ENCODE measurements at places on chromosomes 6 and 20.

- DNase-seq = no peak
Measured at GRCh38 chr6:82371799-82372546, 8.4 kb downstream of the TPBG start.

GRCh38 chr6:11848852-11849731 is 70.5 kb upstream of the ADTRP start:
- no peak for DNase-seq

GRCh38 chr6:69584913-69585729 is 211.7 kb downstream of the LMBRD1 start:
- DNase-seq = no peak

DNA sequence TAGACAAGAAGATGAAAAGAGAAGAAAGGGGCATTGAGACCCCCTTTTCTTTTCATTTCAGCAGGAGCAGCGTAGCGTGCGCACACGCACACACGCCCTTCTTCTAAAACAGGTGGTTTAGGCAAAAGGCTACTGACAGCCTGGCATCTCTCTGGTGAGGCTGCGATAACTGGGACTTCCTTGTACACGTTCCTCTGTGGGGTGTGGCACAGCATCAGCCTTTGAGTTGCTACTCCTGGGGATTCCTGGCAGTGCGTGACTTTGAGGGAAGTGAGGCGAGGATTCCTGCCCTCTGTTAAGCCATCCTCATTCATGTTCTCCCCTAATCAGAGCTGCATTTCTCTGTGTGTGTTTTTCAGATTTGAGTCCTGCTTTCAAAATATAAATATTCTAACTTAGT is 94.7 kb downstream of the TMEM170B start:
- DNase-seq = peak; percentile 37

DNA sequence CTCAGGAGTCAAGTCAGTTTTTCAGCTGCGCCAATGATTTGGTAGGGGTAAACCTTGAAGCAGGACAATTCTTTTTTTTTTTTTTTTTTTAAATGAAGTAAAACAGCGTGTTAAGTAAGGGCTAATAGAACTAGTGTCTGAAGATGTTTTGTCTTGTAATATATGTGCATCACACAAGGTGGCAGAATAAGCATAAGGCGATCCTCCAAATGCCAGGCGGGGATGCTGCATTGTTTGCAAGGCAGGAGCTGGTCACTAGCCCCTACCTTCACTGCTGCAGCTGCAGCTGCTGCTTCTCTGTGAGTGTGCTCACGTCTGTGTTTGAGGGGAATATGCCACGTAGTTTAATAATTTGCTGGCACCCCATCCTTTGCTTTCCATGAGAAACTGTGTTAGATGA is 272.7 kb upstream of the MAP3K7 start:
- no peak for DNase-seq

GRCh38 chr6:26233649-26234420 is 131.2 kb upstream of the BTN3A2 start:
- peak; percentile 63 for DNase-seq

DNA sequence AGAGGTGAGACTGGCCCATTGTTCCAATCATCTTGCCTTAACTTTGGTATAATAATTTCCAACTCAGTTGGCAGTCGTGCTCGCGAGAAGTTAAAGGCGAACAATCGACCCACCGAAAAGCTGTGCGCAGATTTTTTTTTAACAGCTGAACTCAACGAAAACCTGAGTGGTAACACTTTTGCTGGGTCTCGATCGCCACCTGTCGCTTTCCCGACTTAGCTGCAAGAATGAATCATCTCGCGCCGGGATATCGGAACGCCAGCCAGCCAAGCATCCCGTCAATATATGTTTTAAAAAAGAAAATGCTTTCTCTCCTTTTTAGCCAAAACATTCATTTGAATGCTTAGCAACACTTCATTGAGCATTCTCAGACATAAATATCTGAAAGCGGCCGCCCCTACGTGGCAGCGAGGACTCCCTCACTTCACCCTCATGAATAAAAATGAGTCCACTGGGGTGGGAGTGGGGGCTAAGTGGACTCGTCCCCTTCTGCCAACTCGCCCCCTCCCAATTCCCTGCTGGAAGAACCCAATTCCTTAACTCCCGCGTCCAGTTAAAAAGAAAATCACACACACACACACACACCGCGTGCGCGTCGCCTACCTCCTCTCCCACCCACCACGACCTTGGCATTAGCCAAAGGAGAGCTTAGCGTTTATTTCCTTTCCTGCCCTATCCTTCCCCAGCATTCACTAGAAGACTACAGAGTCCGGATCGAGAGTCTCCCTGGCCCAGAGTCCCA is 1.5 kb downstream of the COL12A1 start:
- DNase-seq = peak; percentile 73

GRCh38 chr6:135631821-135632220 is 134.3 kb upstream of the AHI1 start:
- no peak for DNase-seq

- DNase-seq = no peak
Measured at GRCh38 chr6:138535728-138536455, 36.6 kb upstream of the NHSL1 start.

DNA sequence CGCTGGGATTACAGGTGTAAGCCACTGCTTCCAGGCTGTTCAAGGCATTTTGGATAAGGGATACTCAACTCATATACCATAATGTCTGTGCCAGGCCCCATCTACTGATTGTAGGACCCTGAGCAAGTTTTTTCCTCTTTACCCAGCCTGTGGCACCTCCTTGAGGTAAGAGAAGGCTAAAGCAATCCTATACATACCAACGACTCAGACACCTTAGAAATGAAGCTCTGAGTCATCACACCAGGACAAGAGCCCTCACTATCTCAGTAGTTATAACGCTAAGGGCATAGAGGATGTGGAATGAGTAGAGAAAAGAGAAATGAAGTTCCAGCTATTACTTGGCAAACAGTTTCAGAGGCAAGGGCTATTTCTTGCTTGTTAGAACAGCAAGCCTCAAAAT is 16.9 kb downstream of the NDRG3 start:
- no peak for DNase-seq

GRCh38 chr6:72933233-72933632 is 292.1 kb downstream of the KHDC1L start:
- no peak for DNase-seq

GRCh38 chr20:15496501-15497039 is 1076.7 kb downstream of the KIF16B start:
- no peak for DNase-seq

DNA sequence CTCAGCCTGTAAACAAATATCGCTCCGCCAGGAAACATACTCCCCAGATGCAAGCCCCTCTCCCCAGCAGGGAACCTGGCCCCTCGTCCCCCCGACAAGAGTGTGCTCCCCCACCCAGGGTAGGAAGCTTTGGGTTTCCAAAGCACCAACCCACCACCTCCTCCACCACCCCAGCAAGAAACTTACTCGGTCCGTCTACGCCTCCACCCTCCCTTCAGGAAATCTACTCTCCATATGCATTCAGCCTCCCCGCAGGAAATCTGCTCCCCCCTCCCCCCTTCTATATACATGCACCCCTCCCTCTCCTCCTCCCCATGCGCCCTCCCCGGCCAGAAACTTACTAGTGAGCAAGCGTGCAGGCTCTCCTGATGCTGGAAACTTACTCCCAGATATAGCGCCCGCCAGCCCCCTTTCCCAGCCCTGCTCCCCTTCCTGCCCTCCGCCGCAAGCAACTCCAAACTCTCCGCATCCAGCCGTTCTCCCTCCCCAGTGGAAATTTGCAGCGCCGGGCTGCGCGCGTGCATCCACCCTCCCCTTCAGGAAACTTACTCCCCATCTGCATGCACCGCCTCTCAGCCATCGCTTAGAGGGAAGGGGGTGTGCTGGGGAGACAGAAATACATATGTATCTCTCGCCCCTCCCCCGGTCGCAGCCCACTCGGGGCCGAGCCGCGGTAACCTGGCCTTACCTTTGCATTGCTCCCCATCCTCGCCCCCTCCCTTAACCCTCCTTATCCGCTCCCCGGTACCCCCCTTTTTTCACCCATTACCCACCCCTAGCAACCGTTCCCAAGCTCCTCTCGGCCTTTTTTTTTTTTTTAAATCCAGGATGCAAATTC is at the start of gene TRERF1:
Gene TRERF1 (minus strand): TSS at position 594 of the 838 bp plus-strand sequence. CDS start 182,336 bp downstream, outside the sequence.
- peak; percentile 56 for DNase-seq

DNA sequence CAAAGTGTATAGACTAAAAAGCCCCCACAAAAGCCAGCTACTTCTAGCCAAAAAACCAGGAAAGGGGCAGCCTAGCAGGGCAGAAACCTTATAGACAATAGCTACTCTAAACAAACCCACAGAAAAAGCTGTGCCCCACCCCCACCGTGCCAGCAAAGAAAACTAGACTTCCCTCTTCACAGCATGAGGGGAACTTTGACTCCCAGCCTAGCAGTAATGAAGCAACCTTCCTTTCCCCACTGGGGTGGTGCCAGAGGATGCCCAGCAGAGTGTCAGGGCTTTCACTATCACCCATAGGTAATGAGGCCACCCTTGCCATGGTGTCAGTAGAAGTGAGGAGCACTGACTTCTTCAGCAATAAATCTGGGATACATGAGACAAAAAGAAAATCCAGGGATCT is 99.0 kb upstream of the LGSN start:
- no peak for DNase-seq

DNA sequence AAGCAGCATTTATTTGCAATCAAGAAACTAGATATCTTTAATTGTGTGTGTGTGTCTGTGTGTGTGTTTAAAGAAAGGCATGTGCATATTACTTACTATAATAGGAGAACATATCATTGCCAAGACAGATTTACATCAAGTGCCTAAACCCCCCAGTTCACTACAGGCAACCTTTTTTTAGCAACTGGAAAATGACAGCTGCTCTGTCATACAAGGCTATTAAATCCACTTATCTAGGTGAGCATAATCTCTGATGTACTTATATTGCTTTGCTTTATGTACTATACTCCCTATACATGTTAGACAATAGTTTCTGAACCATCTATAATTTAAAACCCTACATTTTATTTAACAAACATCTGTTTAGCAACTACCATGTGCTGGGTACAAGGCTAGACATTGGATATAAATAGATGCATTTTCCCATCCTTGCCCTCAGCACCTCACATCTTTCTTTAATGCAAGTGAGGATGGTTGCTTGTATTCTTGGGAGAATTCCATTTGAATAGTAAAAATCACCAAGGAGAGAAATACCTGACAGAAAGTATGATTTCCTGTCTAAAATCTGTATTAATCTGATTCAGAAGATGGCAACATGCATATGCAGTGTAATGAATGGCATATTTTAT is 398.3 kb downstream of the LAMA2 start:
- DNase-seq = no peak

DNA sequence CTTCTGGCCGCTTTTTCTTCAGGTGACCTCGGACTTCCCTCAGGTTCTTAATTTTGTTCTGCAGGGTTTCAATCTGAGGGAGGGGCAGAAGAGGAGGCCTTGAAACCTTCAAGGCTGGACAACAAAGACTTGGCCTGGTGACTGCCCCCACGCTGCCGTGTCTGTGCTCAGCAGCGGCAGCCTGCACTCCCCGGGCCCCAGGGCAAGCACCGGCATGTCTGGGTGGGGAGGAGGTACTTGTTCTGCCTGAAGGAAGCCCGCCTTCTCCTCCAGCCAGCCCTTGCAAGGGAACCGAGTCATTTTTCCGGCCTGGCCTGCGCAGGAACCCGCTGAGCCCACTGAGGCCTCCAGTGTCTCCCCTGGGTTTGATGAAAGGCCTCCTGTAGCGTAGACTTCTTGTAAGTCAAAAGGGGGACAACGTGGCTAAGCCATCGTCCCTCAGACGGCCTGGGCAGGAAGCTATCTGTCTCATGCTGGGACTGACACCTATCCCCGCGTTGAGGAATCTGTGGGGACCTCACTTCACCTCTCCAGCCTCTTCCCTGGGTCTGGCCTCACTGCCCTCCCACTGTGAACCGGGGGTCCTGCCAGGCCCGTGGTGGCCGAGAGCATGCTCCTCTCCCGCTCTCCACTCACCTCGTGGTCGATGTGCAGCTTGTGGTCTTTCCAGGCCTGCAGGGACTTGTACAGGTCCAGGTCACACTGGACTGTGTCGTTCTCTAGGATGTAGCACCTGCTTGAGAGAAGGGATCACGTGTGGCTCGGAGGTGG is 119.9 kb downstream of the SULF2 start:
- no peak for DNase-seq

DNA sequence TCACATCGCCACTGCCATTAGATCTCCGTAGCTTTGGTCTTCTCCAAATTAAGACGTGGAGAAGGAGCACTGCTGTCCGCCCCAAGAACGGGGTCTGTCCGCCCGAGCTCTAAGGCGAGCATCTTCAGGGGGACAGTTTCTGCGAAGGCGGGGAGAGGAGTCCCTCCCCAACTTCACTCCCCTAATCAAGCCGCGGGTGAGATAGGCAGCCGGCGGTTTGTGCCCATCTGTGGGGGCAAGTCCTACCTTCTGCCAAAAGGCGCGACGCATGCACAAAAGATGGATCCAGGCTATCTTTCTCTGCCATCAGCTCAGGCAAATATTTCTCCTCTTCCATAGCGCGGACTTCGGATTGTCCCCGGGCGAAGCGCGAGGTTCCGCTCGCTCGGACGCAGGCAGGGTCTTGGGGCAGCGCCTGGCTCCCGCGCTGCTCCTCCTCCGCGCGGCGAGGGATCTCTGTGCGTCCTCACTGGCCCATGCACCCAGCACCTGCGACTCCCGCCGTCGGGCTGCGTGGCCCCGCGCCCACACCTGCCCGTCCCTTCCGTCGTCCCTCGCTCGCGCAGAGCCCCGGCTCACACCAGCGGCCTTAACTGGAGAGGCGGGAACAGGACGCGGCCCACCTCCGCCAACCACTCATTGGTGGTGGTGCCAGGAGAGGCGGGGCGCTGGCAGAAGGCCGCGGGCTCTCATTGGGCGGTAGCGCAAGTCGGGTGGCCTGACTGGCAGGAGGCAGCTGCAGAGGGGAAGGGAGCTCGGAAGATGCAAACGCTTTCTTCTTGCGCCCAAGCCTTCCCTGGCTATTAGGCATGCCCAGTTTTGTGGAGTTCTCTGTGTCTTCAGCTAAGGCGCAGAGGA is at the start of gene KHDRBS2:
Gene KHDRBS2 (minus strand): TSS at position 614 of the 858 bp plus-strand sequence.
- peak; percentile 22 for DNase-seq

- peak; percentile 71 for DNase-seq
Measured at GRCh38 chr20:47146686-47147085, 209.8 kb downstream of the ZMYND8 start.

GRCh38 chr20:407953-408842 is at the start of gene RBCK1:
RBCK1 (plus strand) TSS chr20:408299; CDS start chr20:408758, 459 bp downstream.
- peak; percentile 98 for DNase-seq

DNA sequence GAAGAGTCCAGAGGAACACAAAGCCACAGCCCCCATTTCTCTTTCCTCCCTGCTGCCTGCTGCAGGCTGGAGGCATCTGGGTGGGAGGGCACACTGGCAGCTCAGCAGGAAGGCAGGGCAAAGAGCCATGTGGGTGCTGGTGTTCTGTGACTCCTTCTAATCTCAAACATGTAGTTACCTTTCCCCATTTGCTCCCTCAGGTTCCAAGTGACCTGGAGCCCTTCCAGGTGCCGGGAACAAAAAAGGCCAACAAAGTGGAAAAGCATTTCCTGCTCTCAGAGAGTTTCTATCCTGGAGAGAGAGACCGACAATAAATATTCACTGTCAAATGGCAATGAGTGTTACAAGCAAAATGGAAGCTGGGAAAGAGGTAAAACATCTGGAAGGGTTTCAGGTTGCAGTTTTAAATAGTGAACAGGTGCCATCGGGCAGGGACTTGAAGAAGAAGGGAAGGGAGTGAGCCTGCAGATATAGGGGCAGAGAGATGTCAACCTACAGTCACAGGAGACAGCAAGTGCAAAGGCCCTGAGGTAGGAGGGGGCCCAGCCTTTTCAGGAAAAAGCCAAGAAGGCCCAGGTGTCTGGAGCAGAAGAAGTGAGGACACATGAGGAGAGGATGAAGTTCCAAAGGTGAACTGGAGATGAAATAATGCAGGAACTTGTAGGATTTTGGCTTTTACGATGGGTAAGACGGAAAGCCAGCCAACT is 43.6 kb upstream of the IYD start:
- DNase-seq = no peak

- DNase-seq = peak; percentile 81
Measured at GRCh38 chr6:52233975-52234823, 10.1 kb downstream of the IL17F start.

Data from AG20443 (cell line).